ENCODE measurements at places on chromosomes 4 and X.

DNA sequence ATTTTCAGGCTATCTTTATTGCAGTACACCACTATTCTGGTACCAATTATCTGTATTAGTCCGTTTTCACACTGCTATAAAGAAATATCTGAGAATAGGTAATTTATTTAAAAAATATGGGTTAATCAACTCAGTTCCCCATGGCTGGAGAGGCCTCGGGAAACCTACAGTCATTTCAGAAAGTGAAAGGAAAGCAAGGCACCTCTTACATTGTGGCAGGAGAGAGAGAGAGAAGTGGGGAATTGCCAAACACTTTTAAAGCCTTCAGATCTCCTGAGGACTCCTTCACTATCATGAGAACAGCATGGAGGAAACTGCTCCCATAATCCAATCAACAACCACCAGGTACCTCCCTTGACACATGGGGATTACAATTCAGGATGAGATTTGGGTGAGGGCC is 54.7 kb downstream of the AMER1 start:
- DNase-seq: no peak

GRCh38 chrX:44550563-44550962 is 7.9 kb upstream of the FUNDC1 start:
- DNase-seq: no peak

- peak; percentile 66 for DNase-seq
Observed at GRCh38 chrX:110786486-110786885, 9.1 kb downstream of the CHRDL1 start.

DNA sequence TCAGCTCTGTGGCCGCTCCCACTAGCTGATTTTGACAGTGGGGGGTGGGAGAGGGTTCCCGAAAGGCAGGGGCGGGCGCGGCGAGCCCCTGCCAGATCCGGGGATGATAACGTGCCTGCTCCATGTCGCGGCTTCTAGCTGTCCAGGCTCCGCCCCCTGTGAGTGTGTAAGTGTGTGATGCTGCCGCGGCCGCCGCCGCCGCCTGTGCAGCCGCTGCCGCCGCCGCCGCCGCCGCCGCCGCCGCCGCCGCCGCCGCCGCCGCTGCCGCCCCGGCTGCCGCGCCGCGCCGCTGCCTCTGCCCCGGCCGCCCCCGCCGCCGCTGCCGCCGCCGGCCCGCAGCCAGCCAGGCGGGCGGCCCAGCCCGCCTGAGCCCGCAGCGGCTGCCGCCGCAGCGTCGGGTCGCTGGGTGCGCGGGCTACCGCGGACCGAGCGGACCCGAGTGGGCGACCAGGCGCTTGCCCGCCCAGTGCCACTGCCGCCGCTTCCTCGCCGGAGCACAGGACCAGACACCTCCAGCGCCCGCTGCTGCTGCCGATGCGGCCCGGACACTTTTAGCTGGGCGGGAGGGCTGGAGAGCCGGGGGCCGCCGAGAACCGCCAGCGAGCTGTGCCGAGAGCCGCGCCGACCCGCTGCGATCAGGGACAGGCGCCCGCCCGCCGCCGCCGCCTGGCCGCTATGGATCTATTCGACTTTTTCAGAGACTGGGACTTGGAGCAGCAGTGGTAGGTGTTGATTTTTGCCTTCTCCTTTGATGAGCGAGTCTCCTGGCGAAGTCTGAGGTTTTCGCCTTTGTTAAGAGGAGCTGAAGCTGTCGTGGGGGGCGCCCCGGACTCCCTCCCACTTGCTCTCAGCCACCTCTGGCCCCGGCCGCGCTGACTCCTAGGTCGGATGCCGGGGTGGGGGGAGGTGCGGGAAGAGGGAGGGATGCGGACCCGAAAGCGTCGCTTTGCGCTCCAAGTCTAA is at the start of gene AFF2:
Gene AFF2, plus strand, starts transcription at position 195 of the 963 bp plus-strand sequence. Its CDS starts 481 bp downstream, at position 676.
- DNase-seq: peak; percentile 62

- DNase-seq: no peak
Observed at GRCh38 chr4:36038491-36038890, 205.8 kb downstream of the ARAP2 start.

GRCh38 chrX:14079891-14080430 is 50.3 kb upstream of the GEMIN8 start:
- no peak for DNase-seq

GRCh38 chr4:100106982-100107381 is 83.3 kb downstream of the DDIT4L start:
- DNase-seq: no peak

GRCh38 chrX:111507933-111508332 is 3.5 kb upstream of the SERTM2 start:
- no peak for DNase-seq

DNA sequence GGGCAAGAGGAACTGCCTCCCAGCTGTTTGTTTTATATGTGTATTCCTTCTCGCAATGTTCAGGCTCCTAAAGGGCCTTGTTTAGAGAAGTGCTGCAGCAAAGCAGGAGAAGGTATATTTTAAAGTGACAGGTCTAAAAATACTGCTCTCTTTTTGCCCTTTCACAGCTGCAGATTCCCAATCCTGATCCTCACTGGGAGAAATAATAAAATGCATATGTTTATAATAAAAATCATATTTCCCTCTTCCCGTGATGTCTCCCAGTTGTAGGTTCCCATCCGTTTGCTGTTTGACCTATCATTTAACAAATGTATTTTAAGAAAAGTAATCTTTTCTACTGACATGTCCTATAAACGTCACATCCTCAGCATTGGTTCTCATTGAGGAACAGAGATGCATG is 62.7 kb upstream of the GPC4 start:
- DNase-seq: no peak

DNA sequence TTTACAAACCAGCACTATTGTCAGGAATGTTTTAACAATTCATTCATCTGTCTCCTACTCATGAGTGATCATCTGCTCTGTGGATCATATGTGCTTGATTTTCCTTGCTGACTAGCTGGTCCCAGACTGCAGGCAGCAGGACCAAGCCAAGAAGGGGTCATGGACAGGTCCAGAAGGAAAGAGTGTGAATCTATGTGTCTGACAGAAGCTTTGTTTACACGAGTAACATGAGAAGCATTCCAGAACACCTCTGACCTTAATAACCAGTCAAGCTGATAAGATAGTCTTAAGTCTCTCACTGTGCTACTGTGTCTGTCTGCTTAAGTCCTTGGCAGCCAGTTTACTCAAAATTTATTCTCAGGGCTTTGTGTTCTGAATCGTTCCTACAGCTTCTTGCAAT is 39.0 kb downstream of the GUCY1A1 start:
- peak; percentile 83 for DNase-seq

- DNase-seq: no peak
Observed at GRCh38 chr4:151653548-151653918, 107.3 kb downstream of the GATB start.

DNA sequence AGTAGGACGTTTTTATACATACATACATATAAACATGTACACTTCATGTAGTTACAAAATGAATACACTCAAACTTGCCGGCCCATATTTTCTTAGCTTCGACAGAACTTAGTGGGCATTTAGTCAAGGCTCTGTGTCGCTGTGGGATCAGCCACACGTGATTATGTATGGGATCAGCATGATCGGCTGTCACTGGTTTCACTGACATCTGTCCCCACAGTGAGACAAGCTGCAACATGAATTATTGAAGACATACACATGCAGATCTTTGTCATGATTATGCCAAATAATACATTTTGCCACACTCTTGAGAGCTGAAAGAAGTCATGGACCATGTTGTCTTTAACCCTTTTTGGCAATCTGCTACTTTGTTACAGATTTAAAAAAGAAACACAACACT is 38.2 kb upstream of the NAA11 start:
- no peak for DNase-seq

- peak; percentile 15 for DNase-seq
Observed at GRCh38 chr4:26075583-26075982, 161.6 kb downstream of the SMIM20 start.

GRCh38 chr4:170087163-170087700 is 2.5 kb downstream of the AADAT start:
- DNase-seq: peak; percentile 12

All from fibroblast of skin of abdomen (primary cell).